ENCODE measurements at places on chromosomes 2 and 18. TPM values are rescaled to one million over a fixed set of nuclear protein-coding genes. Genes with fewer than 3 reads are reported as not detected.

GRCh38 chr2:171025214-171025613, 96.2 kb downstream of the GORASP2 start:
- no peak for DNase-seq

Gene ATP6V1C2
- total RNA-seq: not detected

DNA sequence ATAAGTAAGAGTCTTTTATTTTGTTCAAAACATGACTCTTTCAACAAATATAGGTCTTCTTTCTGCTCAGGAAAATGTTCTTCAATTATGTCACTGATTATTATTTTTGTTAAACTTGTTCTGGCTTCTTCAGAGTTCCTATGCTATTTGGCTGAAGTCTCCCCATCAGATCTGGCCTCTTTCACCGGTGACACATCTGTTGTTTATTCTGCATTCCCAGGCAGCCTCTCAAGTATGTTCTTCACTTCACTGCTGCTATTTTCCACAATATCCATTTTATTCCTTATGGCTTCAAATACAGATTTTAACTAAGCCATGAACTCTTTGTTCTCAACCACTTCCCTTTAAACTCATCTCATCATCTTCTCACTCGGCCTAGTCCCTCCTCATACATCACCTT, 45.7 kb downstream of the HDAC4 start:
- no peak for DNase-seq

GRCh38 chr2:170005702-170006101, 172.2 kb upstream of the MYO3B start:
- peak; percentile 38 for DNase-seq

DNA sequence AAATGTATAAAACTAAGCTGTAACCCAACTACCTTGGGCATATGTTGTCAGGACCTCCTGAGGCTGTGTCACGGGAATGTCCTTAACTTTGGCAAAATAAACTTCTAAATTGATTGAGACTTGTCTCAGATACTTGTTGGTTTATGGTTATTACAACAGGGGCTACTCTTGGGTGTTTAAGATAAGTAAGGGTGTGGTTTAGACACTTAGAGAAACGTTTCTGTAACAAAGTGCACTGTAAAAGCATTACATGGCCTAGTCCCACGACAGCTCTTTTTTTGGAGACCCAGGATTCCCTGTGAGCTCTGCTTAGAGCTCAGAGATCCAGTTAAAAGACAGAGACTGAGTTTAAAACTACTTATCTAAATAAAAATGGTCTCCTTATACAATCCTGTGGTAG, 32.3 kb upstream of the LIPG start:
- DNase-seq: no peak

Gene LYPD6B
- total RNA-seq: 21.3 TPM

GRCh38 chr2:128160616-128161275, 69.7 kb downstream of the UGGT1 start:
- peak; percentile 59 for DNase-seq

Gene DYSF
- 0.18 TPM for total RNA-seq

DNA sequence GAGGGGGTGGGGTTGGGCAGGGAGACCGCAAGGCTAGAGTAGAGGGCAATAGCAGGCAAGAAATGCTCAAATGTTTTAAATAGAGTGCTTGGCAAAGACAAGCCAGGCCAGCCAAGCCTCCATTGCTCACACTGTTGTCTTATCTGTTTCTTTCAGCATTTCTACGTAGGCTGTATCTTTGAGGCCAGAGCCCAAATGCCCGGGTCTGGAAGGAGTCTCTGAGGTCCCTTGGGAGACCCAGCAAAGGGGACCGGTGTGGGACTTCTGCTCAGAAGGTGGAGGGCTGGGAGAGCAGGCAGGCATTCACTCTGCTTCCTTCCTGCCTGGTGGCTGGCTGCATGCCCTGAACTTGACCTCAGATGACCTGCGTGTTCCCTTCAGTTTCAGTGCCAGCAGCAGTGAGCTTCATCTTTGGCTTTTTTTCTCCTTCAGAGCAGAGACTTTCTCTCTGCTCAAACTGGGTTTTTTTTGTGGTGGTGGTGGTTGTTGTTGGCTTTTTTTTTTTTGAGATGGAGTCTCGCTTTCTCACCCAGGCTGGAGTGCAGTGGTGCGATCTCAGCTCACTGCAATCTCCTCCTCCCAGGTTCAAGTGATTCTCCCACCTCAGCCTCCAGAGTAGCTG, 13.7 kb upstream of the TET3 start:
- DNase-seq: peak; percentile 64

- no peak for DNase-seq
Measured at GRCh38 chr18:62715436-62715758, at the start of gene PHLPP1. PHLPP1 (plus strand) TSS chr18:62715541; CDS start chr18:62715684, 143 bp downstream.

Gene TMEM237
- total RNA-seq: 153 TPM

Gene NEU4
- not detected for total RNA-seq

- no peak for DNase-seq
Measured at GRCh38 chr2:64679673-64680425, 26.1 kb upstream of the SERTAD2 start.

DNA sequence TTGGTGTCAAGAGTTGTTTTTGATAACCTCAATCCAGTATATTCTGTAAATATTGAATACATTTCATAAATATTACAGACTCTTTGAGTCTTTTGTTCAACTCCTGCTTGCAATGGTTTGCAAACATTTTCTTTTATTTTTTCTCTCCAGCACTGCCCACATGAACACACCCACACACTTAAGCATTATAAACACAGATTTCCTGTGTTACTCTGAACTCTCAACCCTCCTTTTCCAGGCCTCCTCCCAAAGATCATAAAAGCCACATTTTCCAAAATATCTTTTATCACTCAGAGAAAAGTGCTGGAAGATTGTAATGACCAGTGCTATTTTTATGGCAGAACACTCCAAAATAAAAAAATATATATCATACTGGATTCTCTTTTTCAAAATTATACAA, 20.5 kb downstream of the ARHGAP25 start:
- no peak for DNase-seq

- DNase-seq: peak; percentile 68
Measured at GRCh38 chr2:159032146-159032545, 63.7 kb downstream of the TANC1 start.

- peak; percentile 14 for DNase-seq
Measured at GRCh38 chr2:74149247-74149525, 1.5 kb upstream of the BOLA3 start.

Gene PROC
- total RNA-seq: 0.37 TPM

Gene GREB1
- total RNA-seq: 14.7 TPM

Gene SERPINB11
- not detected for total RNA-seq

Gene TRIM43
- 6.3 TPM for total RNA-seq

Gene PLEK
- not detected for total RNA-seq

Gene MRPL44
- 67.1 TPM for total RNA-seq

Gene CARF
- 4.4 TPM for total RNA-seq

- no peak for DNase-seq
Measured at GRCh38 chr2:27833931-27834330, 56.3 kb downstream of the RBKS start.

Gene SRBD1
- 5.6 TPM for total RNA-seq

DNA sequence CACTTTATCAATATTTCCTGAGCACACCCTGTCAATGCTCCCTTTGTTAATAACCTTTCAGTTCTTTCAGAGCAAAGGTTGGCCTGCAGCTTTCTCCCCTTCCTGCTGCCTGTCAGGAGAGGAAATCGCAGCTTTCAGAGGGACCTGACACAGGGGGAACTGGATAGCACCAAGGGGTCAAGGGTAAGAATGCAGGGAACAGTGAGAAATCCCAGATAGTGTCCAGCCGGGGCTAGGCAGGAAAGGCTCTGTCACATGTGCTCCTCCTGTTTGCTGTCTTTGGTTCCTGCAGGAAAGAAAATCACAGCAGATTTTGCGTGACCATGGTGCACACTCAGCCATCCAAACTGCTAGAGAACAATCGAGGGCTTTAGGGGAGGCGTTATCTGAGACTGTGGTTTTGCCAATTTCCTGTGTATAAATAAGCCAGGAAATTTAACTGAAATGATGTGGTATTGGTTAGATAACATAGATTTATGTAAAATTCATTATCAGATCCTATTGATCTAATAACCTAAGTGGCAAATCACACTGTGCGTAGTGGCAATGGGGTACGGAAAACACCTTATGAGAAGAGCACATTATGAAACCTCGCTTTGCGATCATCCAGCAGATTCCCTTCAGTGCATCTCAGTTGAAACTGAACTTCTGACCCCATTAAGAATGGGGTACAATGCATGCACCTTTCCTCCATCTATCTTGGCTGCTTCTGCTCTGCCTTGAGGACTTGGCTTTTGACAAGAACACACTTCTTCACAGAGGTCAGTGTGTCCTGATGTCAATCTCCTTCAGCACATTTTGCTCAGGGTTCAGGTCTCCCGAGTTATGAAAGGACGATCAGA, 178.0 kb downstream of the ICOS start:
- DNase-seq: no peak

- no peak for DNase-seq
Measured at GRCh38 chr2:121074293-121074932, 210.6 kb downstream of the TFCP2L1 start.

Gene COL4A4
- 2.3 TPM for total RNA-seq

GRCh38 chr18:48191494-48191893, 217.7 kb downstream of the ZBTB7C start:
- DNase-seq: no peak

GRCh38 chr2:99032786-99033185, 96.8 kb upstream of the CRACDL start:
- no peak for DNase-seq

DNA sequence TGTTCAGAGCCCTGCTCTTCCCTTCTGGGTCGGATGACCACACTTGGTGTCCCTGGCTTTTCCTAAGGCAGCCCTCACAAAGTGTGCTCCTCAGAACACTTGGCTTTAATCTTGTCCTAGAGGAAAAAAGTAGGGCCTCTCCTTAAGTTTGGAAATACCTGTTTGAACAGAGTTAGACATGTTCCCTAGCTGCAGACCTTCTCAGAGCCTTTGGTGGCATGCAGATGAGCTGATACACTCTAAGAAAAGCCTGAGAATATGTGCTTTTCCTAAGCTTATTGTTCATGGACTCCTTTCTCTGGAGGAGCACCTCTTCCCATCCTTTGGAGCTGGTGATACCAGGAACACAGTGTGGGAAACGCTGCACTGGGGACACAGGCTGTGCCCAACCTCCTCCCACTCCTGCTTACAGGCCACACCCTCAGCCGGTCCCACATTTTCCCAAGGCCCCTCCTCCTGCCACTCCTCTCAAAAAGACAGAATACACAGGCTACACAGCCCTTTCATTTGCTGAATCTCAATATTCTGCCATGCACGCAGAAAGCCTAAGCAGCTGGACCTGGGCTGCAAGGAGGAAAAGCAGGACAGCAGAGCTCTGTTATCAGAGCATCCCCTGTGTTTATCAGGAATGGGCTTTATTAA, 443.6 kb downstream of the NBAS start:
- DNase-seq: no peak

Gene EDAR
- total RNA-seq: not detected

- no peak for DNase-seq
Measured at GRCh38 chr2:149857344-149857743, 269.8 kb upstream of the MMADHC start.

GRCh38 chr2:226123300-226123699, 676.3 kb downstream of the IRS1 start:
- no peak for DNase-seq

GRCh38 chr2:133591164-133591563, 22.9 kb upstream of the NCKAP5 start:
- peak; percentile 74 for DNase-seq

Measured in G401 (cell line).